Upper lobe of right lung (tissue), 1 donor: ENCODE measurements at places on chromosomes 1 and 21. TPM values are rescaled to one million over a fixed set of nuclear protein-coding genes. Genes with fewer than 3 reads are reported as not detected.

Gene HES2
- 5.7 TPM for total RNA-seq

Gene TFAP2E
- 1.9 TPM for total RNA-seq

Gene GLRX2
- 19.0 TPM for total RNA-seq

GRCh38 chr1:174815474-174815908 is 184.3 kb upstream of the CACYBP start:
- DNase-seq, result no peak

- no peak for DNase-seq
Observed at GRCh38 chr1:233543338-233544255, 70.3 kb upstream of the KCNK1 start.

DNA sequence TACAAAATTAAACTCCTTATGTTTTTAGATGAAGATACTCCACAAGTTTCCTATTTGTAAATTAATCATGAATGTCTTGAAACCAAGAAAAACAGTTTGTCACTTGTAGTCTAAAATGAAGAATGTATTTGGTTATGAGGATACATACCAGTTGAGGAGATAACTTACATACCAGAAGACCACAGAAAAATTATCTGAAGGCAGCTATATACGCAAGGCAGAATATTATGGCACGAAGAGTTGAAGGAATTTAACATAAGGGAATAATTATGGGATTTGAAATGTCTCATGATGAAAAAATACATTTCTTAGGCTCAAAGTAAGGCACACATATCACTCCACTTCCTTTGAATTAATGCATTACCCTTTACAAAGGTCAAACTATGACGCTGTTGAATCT is 73.3 kb downstream of the IFI44 start:
- DNase-seq, result no peak

GRCh38 chr1:183443466-183443865 is 25.3 kb upstream of the NMNAT2 start:
- DNase-seq, result no peak

DNA sequence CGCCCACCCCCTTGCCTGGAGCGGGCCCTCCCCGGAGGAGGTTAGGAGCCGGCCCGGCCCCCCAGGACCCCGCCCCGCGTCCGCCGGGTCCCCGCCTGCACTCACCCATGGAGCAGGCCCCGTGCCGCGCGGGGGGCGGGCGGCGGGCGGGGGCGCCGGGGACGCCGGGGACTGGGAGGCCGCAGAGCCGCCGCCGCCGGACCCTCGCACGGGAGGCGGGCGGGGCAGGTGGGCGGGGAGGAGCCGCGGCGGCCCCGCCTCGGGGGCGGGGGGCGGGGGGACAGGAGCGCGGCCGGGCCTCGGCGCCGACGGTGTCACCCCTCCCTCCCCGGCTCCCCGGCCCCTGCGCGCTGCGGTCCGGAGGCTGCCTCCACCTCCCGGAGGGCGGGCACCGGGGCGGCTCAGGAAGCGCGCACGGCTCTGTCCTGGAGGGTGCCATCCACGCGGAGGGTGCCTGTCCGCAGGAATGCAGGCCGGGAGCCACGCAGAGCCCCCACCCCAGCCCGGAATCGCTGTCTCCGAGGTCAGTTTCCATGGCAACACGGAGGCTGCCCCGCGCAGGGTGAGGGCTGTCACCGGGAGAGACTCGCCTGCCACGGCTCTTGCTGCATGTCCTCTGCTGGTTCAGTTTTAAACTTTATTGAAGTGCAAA is 5.9 kb upstream of the PLEKHG5 start:
- DNase-seq, result no peak

- no peak for DNase-seq
Observed at GRCh38 chr1:175132436-175132835, 60.1 kb downstream of the KIAA0040 start.

DNA sequence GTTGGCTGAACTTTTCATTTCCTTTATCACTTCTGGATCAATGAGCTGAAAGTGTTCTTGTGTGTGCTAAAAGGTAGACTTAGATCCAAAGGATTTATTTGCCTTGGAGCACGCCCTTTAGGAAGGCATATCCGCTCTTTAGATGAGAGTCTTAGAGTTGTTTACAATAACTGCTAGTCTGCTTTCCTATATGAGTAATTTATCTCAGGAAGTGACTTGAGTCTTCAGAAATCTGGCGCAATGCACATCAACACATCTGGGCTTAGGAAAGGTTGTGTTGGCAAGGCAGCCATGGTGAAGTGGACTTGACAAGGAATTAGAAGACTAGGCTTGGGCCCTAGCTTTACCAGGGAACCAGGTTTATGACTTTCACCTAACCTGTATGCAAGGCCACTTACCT is 204.1 kb upstream of the PTGFR start:
- DNase-seq, result no peak

DNA sequence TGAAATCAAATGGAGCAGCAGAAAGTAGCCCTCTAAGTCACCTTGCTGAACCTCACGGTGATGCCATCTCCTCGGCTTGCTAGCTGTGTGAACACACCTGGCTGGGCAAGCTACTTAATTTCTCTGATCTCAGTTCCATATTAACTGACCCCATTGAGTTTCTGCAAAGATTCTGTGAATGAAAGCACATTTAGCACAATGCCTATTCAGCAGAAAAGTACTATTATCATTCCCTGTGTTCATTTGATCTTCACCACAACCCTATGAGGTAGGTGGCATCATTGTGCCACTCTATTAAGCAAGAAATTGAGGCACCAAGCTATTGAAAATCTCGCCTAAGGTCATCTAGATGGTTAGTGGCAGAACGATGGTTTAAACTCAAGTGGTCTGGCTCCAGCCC is 130.1 kb upstream of the HOOK1 start:
- no peak for DNase-seq

DNA sequence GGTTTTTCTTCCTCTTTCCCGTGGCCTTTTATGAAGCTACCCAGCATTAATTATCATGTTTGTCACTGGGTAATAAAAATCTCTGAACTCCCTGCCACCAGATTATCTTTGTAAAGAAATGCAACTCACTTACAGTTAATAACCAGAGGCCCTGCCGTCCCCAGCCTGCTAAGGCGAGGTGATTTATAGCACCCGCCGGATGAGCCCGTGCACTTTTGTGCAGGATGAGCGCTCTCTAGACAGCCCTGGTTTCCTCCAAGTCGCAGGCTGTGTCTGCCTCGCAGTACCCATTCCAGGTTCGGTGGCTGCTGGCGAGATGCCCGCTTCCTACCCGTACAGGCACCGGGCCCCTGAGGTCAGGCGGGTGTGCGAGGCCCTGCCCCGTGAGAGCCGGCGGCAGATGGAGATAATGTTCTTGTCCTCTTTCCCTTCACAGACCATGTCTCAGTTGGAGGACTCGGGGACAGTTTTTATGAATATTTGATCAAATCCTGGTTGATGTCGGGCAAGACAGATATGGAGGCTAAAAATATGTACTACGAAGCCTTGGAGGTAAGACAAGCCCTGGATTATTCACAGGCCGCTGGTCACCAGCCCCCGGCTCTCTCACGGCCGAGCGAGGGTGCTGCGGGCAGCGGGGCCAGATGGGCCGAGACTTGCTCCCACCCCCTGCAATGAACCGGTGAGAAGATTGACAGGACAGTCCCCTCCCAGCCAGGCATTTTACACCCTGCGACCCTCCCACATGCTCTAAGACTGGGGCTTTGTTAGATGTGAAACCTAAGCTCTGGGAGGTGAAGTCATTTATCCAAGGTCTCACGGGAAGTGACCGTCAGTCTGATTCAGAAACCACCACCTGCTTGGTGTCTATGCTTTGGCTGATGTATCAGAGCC is 28.5 kb upstream of the SELENON start:
- DNase-seq, result peak; percentile 73

- peak; percentile 97 for DNase-seq
Observed at GRCh38 chr1:209805875-209806760, at the start of gene IRF6. Gene IRF6 (minus strand): TSS chr1:209806142. CDS start chr1:209801413, 4,729 bp downstream.

DNA sequence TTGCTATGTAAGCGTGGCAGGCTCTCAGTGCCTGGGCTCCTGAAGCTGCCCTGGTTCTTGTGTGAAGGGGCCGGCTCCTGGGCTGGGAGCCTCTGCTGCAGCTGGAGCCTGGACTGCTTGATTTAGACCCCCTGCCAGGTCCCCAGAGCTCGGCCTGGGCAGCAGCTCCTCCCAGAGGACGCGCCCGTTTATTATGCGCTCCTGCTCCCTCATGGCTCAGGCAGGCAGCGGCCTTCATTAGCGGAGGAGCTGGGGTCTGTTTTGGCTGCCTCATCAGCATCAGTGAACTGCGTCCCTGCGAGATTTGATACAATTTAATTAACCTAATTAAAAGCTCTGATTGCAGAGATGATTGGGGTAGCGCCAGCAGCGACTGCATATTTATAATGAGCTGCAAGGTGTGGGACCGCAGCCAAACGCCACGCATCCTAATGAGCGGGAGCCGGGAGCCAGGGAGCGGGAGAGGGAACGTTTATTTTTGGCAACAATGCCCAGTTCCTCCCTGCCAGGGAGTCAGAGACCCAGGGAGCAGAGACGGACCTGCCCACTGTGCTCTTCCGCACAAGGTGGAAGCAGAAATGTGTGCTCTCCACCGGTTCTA is 16.6 kb downstream of the UTP11 start:
- DNase-seq, result no peak

DNA sequence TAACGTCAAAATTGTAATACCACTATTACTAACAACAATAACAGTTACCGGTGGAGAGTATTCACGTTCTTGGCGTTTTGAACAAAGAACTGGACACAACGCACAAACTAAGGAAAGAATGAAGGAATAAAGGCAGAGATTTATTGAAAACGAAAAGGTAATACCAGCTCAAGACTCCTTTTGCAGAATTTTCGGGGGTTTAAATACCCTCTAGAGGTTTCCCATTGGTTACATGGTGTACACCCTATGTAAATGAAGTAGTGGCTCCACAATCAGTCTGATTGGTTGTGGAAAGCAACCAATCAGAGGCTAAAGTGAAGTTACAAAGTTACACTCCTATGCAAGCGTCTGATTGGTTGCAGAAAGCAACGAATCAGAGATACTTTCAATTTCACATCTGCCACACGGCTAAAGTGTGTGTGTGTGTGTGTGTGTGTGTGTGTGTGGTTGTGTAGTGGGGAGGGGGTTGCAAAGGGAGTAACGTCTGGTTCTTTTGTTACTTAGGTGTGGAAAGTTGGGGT is 1.1 kb upstream of the GTF2B start:
- DNase-seq, result no peak

DNA sequence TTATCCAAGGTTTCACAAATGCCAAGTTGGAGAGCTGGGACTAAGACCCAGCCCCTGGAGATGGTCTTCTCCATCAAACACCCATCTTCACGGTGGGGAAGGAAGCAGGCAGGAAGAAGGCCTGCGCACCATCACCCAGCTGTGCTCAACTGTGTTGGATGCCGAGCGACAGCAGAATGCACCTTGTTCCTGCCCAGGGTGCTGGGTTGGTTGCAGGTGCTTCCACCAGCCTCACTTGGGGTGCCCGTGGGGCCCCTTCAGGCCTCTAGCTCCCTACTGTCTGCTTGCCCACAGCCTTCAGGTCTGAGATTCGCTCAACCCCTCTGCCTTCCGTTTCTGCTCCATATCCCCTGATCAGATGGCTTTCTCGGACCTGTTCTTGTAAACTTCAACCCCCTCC is 42.5 kb downstream of the OLFML2B start:
- no peak for DNase-seq

DNA sequence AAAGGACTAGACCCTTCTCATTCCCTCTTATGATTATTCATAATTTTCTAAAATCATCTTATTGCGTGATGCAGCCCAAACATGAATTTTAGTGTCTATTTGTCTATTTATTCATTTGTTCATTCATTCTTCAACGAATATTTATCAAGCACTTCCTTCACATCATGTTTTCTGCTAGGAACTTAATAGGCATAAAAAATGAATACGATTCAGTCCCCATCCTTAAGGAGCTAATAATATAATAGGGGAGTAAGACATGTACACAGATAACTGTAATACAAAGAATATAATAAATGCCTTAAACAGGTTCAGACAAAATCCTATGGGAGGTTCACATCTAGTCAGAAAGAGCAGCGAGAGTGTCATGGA is 20.2 kb downstream of the BCL9 start:
- no peak for DNase-seq

DNA sequence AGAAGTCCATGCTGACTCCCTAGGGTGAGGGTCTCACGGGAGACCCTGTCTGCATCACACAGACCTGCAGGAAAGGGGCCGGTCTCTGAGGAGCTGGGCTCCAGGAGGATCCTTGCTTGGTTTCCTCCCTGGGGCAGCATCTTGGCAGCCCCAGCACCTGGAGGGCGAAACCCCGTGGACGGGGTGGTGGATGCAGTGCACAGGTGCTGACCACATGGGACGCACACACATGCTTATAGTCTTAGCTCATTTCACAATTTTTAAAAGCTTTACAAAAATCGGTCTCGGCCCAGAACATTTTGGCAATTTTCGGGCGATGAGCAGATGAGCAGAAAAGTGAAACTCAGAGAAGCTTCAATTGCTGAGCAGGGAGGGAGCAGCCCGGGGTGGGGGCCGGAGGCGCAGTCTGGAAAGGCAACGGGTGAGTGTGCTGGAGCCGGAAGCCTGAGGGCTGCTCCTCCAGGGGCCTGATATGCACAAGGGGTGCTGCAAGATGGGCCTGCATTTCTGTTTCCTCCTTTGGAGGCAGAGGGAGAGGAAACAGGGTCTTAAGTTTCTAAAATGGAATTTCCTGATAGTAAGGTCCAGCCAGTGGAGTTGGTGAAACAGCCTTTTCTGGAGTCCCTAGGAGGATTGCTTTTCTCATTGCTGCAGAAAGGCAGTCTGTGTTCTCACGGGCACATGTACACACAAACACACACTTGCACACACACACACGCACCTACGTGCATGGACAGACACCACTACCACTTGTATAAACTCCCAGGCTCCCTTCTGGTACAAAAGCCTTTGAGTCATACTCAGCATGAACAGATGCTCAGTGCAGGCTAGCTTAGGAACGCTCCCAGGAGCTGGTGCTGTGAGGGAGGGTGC is 60.6 kb downstream of the SCCPDH start:
- DNase-seq, result no peak

DNA sequence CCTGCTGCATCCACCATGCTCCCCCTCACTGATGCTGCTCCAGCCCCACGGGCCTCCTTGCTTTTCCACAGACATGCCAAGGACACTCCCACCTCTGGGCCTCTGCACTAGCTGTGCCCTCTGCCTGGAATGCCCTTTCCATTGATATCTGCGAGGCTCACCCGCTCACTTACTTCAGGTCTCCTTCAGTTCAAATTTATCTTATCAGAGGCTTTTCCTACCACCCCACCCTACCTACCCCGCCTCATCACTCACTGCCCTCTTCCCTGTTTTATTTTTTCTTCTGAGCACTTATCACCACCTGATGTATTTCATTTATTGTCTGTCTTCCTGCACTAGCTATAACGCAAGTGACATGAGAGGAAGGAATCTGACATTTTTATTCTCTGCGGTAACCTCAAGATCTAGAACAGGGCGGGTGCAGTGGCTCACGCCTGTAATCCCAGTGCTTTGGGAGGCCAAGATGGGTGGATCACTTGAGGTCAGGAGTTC is 7.0 kb downstream of the HSPG2 start:
- no peak for DNase-seq

GRCh38 chr1:156655151-156655903 is 13.4 kb downstream of the BCAN start:
- no peak for DNase-seq
